ENCODE measurements at places on chromosomes 2 and 18.

- DNase-seq, result no peak
These were observed 287.6 kb downstream of the PHLPP1 start for GRCh38 chr18:63002803-63003445.

- no peak for DNase-seq
These were observed 1.7 kb downstream of the RBMS1 start for GRCh38 chr2:160491911-160492371.

GRCh38 chr2:145691659-145692058 is 1171.7 kb upstream of the ZEB2 start:
- no peak for DNase-seq

DNA sequence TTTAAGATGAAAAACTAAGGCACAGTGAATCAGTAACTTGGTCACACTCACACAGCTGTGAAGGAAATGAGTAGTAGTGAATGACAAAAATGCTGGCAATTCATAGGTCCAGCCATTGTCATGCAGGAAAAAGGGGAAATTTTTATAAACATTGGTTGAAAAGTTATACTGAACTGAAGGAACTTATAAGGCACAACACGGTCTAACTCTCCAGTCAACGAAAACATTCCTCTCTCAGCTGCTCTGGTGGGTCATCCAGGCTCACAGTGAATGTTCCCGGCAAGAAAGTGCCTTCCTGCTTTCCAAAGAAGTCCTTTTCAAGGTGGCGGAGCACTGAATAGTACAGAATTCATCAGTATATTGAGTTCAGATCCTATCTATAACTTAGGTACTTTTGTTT is 476.1 kb downstream of the DCC start:
- no peak for DNase-seq

GRCh38 chr2:217654168-217654567 is 348.6 kb downstream of the TNS1 start:
- DNase-seq, result no peak

DNA sequence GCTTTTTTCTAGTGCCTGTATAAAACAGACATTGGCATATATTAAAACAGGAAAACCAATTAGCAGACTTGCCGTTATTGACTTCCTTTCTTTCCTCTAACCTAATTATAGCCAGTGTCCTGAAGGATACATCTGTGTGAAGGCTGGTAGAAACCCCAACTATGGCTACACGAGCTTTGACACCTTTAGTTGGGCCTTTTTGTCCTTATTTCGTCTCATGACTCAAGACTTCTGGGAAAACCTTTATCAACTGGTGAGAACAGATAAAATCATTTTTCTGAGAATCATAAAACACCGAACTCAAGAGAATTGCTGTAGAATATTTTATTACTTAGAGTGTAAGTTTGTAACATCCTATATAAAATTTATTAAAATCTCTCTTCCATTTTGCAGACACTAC is 74.3 kb downstream of the SCN2A start:
- DNase-seq, result no peak

- DNase-seq, result no peak
These were observed 151.2 kb downstream of the RNF144A start for GRCh38 chr2:7068457-7068856.

GRCh38 chr18:78716022-78716421 is 263.6 kb upstream of the SALL3 start:
- no peak for DNase-seq

GRCh38 chr2:125167152-125167551 is 1142.1 kb downstream of the CNTNAP5 start:
- DNase-seq, result no peak

DNA sequence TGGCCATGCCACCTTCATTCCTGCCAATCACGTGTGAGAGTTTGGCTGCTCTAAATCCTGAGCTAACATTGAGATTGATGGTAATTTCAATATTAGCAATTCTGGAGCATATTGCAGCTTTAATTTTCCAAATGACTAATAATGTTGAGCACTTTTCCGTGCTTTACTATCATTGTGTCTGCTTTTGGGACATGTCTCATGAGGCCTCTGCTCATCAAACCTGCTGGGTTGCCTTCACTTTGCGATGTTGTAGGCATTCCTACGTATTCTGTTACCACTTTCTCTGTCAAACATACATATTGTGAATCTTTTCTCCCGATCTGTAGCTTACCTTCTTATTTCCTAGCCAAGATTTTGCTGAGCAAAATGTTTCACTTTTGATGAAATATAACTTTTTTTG is 466.6 kb downstream of the GALR1 start:
- DNase-seq, result no peak

DNA sequence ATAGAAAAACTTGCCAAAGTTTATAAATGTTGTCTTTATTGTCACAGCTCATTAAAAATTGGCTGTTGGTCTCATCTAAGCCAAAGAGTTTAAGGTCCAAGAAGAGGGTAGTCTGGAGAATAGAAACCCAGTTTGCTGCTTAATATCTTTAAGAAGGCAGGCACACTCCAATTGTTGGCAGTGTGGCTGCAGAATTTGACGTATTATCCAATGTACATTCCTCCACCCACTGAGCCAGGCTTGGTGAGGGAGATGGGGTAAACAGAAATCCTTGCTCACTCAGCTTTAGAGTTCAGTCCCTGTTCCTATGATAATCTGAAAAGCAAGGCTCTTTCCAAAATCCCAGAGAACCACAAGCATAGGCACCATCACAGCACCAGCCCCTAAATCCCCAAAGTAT is 10.7 kb upstream of the ADD2 start:
- DNase-seq, result no peak

DNA sequence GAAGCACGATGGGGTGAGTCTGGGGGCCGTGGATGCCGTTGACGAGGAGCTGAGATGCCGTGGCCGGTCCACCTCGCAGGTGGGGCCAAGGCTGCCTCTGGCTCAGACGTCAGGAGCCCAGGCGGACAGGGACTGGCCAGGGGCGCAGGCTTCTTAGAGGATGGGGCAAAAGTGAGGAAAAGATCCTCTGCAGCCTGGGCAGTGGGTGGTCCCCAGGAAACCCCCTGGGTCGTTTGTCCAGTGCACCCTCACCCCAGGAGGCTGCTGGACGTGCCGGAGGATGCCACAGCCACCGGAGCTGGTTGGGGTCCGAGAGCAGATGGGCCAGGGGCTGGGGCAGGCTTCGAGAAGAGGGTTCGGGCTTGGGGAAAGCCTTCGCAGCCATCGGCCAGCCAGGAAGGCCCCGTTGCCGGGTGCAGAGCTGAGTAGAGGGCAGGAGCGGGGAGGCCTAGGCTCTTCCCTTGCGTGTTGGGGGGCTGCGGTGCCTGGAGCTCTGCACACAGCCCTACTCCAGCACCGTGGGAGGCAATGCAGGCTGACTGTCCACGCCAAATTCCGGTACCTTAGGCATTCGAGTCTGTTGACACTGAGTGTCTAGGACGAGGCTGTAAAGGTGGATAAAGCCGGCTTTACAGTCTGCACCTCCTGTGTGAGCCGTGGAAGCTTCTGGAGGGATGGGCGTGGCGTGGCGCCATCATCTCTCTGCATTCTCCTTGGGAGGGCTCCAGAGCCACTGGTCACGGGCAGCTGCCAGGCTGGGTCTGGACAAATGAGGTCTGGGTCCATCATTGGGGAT is 18.8 kb downstream of the GPC1 start:
- DNase-seq, result no peak

DNA sequence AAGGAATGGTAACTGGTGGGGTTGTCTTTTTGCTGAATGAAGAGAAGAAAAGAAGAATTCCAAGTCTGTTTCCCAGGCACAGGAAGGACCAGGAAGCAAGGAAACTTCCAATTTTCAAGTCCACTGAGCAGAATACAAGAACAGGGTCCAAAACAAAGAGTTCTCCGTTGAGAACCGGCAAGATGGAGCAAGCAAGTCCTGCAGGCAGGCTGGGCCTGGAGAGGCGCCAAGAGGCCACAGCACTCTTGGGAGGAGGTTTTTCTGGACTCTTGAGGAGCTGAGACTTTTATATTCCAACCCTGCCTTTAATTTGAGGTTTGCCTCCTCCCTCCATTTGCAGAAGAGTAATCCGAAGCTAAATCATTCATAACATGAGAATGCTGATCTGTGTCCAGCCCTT is 224.5 kb downstream of the IKZF2 start:
- no peak for DNase-seq

DNA sequence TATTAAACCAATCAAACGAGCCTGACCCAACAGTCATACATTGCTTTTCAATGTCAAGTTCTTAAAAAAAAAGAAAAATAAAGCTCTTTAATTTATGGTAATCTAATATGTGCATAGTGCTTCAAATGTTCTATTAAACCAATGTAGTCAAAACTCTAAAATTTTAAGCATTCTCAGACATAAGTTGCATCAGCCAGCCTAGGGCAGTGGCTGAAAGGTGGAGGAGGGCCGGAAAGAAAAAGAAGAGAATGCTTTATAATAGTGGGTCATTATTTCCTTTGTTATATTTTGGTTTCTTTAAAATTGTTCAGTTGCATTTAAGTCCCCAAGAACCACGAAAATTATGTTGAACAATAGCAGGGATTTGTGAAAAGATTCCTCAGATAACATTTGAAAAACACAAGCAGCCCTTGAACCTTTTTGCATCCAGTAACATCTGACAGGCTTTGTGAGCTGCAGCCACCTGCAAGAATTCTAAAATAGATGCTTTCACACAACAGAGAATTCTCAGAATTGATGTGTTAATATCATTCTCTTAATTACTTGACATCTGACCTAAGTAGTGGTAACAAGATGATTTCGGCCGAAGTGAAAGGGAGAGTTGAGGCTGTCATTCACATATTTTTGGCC is 252.1 kb downstream of the CDCA7 start:
- no peak for DNase-seq

DNA sequence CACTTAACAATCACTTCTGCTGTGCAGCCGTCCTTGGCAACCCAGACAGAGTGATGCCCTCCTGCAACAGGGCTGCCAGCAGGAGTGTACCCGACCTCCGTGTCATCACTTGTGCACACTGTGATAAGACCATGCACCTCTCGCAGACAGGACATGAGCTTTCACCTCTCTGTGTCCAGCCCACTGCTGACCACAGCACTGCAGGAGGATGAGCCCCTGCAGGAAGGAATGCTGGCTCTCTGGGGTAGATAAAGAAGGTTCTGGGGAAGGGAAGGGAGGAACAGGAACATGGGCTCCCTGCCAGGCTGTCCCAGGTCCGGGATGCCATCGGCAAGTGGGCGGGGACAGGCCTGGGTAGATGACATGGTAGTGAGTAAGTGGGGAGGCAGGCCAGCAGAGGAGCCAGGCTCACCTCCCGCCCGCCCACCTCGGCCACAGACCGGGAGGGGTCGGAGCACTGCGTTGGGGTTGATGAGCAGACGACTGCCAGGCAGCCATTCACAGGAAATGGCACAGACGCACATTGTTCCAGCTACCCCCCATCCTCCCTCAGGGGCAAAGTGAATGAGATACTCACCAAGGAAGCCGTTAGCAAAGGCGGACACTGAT is 18.6 kb upstream of the COL6A3 start:
- DNase-seq, result peak; percentile 62

DNA sequence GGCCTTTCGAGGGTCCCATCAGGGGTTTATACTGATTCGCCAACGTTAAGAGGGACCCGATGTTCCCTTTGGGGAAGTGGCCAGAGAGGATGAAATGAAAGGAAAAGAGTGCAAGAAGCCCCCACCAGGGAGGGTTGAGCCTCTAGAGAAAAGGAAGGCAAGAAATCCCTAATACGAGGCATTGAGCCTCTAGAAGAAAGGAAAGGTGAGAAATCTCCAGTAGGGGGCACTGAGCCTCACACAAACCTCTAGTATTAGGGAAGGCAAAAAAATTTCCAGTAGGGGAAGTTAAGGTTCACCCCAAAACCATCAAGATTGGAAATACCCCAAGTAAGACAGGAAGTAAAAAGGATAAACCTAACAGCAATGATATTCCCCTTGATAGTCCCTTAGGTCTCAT is 9.8 kb upstream of the SAP130 start:
- no peak for DNase-seq

GRCh38 chr18:3356614-3357013 is 93.4 kb upstream of the TGIF1 start:
- DNase-seq, result no peak

- no peak for DNase-seq
These were observed 29.9 kb upstream of the STAT4 start for GRCh38 chr2:191180713-191181112.

DNA sequence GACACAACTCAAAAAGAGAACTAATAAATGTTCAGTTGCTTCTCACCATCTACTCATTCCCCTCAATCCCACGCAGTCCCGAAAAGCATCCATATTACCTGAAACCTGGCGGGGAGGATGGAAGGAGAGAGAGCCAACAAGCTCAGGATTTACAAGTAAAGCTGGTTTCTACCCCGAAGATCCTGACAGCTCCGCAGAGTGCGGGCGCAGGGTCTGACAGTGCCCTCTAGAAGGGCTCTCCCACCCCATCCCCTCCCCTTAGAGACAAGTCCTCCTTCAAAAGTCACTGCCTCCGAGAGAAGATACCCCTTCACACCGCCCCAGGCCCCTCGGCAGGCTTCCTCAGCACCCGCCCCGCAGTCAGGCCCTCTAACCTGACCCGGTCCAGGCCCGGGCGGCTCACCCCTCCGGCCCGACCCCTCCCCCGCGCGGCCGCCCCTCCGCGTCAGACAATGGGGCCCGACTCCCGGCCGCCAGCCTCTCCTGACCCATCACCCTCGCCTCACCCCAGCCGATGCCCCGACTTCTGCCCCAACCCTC is 550 bp downstream of the RAB1A start:
- peak; percentile 81 for DNase-seq

DNA sequence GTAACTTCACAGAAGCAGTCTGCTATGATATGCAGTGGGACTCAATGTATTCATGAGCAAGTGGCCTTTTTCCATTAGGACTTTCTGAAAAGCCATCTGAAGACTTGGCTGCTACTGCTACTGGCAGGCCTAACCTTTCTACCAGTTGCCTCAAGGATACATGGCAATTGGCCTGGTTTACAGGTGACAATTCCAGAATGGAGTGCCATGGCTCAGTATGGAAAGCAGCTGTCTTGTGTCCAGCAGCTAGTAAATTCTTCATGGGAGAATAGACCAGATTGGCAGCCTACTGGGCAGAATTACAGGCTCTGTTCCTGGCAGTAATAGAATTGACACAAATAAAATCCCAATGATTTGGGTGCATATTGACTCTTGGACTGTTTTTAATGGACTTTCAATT is 12.6 kb upstream of the TMX3 start:
- DNase-seq, result no peak

DNA sequence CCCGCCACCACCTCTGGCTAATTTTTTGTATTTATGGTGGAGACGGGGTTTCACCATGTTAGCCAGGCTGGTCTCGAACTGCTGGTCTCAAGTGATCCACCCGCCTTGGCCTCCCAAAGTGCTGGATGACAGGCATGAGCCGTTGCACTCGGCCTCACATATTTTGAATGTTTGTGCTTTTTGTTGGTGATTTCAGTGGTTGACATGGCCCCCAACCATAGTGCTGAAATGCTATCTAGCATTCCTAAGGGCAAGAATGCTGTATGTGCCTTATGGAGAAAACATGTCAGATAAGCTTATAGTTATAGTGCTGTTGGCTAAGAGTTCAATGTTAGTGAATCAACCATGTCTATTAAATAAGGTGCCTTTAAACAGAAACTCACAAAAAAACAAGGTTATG is 8.9 kb downstream of the ZAP70 start:
- DNase-seq, result no peak

DNA sequence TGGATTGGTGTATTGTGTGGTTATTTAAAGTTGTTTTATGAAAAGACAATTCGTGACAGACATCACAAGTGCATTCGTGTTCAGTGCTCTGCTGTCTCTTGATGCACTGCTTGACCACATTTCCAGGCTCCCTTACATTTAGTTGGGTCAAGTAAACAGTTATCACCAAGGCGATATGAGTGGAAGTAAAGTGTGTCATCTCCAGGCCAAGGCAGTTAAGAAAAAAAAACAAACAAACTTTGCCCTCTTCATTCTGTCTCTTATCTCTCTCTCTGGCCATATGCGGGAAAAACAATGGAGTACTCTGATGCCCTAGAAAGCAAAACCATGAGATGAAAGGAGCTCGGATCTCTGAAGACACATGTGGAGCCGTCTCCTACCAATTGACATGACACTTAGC is 131.1 kb downstream of the DSEL start:
- DNase-seq, result no peak

Data from suprapubic skin (tissue), 4 donors.